ENCODE measurements at places on chromosomes 12 and 14. TPM values are rescaled to one million over a fixed set of nuclear protein-coding genes. Genes with fewer than 3 reads are reported as not detected.

Gene CD27
- total RNA-seq = not detected

Gene PTPN6
- total RNA-seq = not detected

Gene GPX2
- not detected for total RNA-seq

Gene WDHD1
- total RNA-seq = 16.8 TPM

Gene MMP17
- 50.9 TPM for total RNA-seq

Gene SLCO1C1
- total RNA-seq = not detected

DNA sequence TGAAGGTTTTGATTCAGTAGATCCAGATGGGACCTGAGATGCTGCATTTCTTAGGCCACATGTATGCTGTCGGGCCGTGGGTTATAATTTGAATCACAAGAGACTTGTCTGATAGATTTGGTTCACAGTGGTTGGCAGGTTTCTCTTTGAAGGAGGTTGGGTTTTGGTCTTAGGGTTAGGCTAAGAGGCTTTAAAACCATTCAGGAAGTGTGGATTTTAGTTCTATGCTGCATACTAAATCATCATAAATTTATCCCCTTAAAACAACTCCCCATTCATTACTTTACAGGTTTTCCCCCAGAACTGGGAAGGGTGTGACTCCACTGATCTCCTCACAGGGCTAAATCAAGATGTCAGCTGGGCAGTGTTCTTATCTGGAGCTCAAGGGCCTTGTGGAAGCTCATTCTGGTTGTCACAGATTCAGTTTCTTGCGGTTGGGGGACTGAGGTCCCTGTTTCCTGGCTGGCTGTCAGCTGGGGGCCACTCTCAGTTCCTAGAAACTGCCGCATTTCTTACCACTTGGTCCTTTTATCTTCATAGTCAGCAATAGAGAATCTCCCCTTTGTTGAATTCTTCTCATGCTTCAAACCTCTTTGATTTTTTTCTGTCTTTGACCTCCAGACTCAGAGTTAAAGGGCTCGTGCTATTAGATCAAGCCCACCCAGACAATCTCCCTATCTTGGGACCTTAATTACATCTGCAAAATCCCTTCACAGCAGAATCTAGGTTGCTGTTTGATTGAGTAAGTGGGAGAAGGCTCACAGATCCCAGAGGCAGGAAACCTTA, 20.6 kb upstream of the PCNX1 start:
- no peak for DNase-seq

DNA sequence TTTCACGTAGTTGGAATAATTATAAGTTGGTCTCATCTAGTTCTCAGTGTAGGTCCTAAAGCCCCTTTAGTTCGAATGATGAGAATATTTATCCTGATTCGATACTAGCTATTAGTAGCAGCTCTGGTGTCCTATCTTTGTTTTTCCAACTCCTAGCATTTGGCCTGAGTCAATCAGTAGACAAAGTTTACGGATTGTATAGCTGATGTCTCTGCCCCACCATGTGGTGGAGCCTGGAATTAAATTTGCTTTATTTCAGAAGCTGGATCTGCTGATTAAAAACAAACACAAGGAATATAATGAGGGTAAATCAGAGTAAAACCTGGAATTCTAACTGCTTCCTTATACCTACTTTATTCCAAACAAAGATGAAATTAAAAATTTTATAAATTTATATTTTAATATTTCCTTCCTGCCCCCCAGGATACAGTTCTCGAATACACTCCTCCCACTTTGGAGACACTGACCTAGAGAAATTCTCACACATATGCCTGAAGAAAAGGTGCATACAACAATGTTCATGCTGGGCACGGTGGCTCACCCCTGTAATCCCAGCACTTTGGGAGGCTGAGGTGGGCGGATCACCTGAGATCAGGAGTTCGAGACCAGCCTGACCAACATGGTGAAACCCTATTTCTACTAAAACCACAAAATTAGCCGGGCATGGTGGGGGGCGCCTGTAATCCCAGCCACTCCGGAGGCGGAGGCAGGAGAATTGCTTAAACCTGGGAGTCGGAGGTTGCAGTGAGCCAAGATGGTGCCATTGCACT, 7.6 kb upstream of the BRMS1L start:
- peak; percentile 46 for DNase-seq

DNA sequence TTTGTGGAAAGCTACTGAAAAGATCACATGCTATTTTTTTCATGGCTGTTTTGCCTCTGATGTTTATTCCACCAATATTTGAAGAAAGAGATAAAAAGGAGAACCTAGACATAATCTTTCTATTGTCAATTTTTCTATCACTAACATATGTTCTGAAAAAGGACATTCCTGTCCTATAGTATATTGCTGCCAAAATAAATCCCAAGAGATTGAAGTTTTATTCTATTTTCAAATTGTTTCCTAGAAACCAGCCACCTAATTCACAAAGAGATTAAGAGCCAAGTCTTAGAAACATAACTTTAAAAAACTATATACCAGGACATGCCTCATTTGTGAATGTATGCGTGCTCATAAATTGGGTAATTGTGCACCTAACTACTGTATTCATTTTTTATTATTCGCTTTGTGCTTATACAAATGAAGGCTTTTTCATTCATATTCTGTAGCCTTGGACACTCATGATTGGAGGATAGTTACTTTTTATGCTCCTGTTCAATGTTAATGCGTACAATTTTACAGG, 200.7 kb downstream of the FUT8 start:
- no peak for DNase-seq

DNA sequence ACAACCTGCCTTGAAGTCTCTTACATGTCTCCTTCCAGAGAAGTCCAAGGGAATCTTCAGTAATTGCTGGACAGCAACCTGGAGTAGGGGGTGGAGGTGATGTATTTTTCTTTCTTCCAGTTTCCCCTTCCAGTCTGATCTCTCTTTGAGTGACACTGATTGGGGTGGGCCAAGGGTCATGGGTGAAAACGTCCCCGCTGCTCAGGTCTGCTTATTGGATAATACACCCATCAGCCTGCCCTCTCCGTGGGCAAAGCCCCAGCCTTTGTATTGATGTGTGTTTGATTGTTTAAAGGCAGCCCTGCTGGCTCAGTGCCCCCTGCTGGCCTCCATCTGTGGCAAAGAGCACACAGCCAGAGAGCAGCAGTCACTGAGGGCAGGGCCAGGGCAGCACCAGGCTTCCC, 35.7 kb upstream of the ATP2A2 start:
- DNase-seq = peak; percentile 20

GRCh38 chr12:30823764-30824163, 69.0 kb upstream of the CAPRIN2 start:
- no peak for DNase-seq

DNA sequence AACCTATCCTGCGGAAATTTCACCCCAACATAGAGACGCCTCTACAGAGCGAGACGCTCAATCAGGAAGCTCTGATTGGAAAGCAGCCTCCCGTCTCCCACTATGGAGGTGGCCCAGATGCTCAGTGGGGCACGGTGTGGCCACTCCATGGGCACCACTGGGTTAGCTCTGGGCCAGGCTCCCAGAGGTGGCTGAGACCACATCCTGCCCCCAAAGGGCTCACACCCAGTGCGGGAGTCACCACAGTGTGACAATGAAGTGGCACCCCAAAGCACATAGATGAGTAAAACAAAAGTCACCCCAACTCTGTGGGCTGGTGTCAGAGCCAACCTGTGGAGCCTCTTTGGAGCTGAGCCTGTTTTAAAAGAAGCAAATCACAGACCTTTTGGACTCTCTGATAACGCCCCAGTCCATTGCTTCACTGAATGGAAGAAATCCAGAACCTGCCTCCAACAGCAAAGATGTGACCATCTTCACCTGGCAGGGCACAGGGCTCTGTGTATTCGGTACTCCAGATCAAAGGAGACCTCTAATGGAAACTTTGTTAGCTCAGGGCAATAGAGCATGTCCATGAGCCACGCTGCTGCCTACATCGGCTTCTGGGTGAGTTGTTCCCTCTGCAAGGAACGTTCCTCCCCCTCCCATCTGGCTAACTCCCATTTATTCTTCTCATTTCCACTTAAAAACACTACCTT, 19.6 kb downstream of the CLMN start:
- no peak for DNase-seq

DNA sequence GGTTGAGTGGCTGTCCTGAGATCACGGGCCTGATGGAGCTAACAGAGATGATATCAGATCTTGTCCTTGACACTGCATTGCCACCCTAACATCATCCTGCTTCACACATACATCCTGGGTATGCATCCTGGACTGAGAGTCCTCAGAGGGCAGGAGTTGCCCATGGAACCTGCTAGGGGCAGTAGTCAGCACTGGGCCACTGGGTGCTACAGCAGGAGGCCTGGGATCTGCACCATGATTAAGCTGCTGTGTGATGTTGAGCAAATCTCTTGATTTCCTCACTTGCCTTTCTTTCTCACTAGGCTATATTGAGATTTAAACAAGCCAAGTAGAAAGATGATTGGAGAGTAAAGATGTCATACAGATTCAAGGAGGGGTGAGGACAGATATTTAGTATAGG, 22.1 kb upstream of the EIF4B start:
- no peak for DNase-seq

- DNase-seq = no peak
Observed at GRCh38 chr14:103161054-103161397, 37.8 kb downstream of the TNFAIP2 start.

- no peak for DNase-seq
Observed at GRCh38 chr14:104287301-104288009, 149.1 kb downstream of the KIF26A start.
